Activated CD8-positive, alpha-beta T cell treated with anti-CD3 and anti-CD28 coated beads, Interleukin-2, amount 10 ng/mL, durations not matched to agents 7 days and 5 days (primary cell): ENCODE measurements at places on chromosomes 3 and 15. TPM values are rescaled to one million over a fixed set of nuclear protein-coding genes. Genes with fewer than 3 reads are reported as not detected.

CASR gene
- total RNA-seq = not detected

UROC1 gene
- total RNA-seq = 0.13 TPM

GRCh38 chr15:100266166-100266565, 75.6 kb downstream of the ADAMTS17 start:
- no peak overlapping the region for H3K4me3 ChIP-seq
- no peaks in the 10 kb centered on the region for H3K36me3 ChIP-seq
- H3K27me3 ChIP-seq = peaks cover 6% of the 10 kb centered on the region
- DNase-seq = peak; percentile 11
- no peak overlapping the region for H3K27ac ChIP-seq

DNA sequence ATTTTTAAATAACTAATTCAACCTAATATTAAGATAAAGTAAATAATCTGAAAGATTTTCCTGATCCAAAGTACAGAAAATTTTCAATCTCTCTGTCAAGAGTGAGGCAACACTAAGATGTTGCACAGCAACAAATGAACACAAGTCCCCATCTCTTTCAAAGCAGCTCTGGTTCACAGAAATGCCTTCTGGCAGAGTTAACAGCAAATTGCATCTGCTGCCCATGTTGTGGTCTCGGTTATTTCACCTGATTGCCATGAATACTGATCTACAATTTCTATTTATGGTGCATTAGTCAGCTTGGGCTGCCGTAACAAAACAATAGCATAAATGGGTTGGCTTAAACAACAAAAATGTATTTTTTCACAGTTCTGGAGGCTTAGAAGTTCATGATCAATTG, 167.3 kb downstream of the BCHE start:
- DNase-seq = no peak
- H3K36me3 ChIP-seq = no peaks in the 10 kb centered on the region
- no peaks in the 10 kb centered on the region for H3K27me3 ChIP-seq

GRCh38 chr3:105781871-105782270, 86.9 kb downstream of the CBLB start:
- peak overlapping the region; percentile 46 for H3K27ac ChIP-seq
- H3K36me3 ChIP-seq = peaks cover 58% of the 10 kb centered on the region
- H3K4me1 ChIP-seq = peaks cover 53% of the 10 kb centered on the region
- no peak for DNase-seq
- H3K4me3 ChIP-seq = no peak overlapping the region
